ENCODE measurements at places on chromosomes 11 and 22.

- DNase-seq: no peak
These were observed 50.8 kb downstream of the TRMU start for GRCh38 chr22:46386312-46386711.

DNA sequence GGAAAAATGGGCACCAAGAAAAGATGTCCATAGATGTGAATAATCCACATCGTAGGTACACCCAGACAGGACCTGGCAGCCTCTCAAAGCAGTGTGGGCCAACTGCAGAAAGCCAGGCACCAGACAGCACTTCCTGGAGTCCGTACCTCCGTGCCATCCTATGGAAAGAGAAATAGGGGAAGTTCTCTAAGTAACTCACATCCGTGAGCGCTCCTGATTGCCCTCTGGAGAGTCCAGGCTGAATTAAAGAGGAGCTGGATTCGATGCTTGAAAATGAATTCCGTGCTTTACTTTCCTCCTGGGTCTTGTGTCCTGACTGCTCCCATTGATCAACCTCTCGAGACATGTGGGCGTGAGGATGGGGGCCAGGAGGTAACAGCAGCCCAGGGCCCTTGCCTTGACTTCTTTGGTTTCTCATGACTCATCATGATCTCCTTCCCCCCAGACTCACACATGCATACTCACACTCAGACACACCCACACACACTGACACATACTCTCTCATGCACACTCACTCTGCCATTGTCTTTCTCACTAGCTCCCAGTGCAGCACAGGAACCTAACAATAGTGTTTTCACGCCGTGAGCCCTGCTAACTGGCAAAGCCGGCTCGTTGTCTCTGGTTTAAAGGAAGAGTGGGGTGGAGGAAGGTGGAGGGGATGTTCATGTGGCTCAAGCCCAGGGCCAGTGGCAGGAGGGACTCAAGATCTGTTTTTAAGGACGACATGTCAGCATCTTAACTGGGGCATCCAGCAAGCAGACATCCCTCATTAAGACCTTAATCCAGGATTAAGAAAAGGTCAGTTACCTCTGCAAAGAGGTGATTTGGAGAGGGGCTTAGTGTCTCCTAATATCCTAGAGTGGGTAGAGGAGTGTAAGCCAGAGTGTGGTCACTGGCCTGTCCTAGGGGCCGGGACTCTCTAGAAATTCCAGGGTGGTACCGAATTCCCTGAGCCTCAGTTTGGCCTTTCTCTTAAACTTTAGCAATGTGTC lies 104.2 kb downstream of the SCN3B start:
- DNase-seq: no peak

DNA sequence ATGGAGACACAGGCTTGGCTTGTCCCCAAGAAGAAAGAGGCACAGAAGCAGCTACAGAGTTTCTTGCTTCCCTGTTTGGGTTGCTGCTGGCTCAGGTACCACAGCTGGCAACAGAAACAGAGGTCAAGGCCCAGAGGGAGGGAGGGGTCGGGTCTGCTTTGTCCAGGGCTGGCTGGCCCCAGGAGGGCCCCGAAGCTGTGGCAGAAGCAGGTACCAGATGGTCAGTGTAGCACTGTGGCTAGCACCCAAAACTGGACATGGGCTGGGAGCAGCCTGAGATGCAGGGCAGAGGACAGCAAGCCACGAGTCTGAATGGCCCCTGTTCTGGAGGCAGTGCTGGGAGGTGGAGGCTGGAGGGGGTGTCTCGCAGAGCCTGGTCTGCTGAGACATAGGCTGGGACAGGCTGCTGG lies 52.3 kb upstream of the CCDC188 start:
- no peak for DNase-seq

DNA sequence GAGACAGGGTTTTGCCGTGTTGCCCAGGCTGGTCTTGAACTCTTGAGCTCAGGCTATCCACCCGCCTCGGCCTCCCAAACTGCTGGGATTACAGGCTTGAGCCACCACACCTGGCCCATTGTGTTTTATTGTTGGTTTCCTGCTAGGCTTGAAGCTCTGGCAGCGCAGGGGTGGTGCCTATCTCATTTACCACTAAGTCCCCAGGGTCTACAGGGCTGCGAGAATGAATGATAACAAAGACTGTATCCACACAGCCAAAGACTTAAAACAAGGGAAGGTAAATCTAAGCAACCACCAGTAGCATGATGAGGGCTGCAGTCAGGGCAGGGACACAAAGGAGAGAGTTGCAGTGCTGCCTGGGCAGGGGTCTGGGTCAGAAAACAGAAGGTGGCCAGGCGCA lies 37.3 kb upstream of the XBP1 start:
- DNase-seq: no peak

DNA sequence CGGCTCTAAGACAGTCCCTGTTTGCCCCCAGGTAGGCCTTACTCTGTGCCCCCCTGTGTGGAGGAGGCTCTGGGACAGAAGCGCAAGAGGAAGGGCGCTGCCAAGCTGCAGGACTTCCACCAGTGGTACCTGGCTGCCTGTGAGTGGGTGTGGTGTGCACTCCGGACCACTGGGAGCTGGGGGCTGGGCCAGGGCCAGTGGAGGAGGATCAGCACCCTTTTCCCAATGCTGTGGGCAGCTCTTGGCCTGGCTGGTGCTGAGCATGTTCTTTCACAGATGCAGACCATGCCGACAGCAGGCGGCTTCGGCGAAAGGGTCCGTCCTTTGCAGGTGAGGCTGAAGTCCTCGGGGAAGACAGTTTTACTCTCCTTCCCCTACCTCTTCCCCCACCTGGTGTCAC lies 3.7 kb downstream of the SCO2 start:
- DNase-seq: no peak

- no peak for DNase-seq
These were observed 52.8 kb downstream of the AHNAK start for GRCh38 chr11:62493801-62494200.

GRCh38 chr11:77175869-77176539 lies 48.0 kb downstream of the MYO7A start:
- DNase-seq: no peak

DNA sequence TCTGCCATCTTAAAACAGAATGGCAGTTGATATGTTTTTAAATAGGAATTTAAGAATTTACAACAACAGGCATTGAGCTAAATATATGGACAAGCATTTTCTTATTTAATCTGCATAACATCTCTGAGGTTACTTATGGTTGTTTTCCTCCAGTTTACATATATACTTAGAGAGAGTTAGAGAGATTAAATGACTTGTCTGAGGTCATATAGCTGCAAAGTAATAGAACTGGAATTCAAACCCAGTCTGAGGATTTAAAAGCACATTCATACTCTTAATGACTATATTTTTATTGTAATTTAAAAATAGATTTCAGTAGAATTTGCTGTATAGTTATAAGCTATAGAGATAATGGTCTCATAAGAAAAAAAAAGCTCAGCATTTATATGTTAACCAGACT lies 81.4 kb upstream of the GRIK4 start:
- DNase-seq: no peak

DNA sequence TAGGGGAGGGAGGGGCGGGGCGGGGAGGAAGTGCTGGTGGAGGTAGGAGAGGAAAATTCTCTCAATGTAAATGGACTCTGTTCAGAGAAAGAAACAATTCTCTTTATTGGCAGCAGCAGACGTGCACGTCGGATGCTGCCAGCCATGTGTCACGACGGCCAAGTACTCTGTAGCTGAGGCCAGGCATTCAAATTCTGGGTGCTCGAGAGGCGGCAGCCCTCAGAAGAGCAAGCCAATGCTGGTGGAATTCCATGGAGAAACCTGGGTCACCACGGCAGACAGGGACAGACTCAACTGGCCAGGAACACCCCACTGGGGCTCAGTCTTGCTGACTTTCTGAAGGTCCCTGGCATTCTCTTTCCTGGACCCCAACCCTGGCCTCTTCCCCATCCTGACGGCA lies 90.8 kb downstream of the ABTB2 start:
- DNase-seq: no peak

DNA sequence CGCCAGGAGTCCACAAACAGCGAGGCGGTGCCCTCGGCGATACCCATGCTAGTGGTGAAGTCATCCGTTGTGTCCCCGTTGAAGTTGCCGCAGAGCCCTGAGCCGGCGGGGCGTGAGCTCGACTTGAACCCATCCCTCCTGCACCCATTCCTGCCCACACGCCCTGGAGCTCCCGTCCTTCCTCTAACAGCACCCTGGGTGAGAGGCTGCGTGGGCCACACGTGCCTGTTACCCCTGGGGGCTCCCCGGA lies 8.3 kb downstream of the MUC6 start:
- no peak for DNase-seq

GRCh38 chr22:36765943-36766450 lies 9.9 kb downstream of the IFT27 start:
- DNase-seq: no peak

DNA sequence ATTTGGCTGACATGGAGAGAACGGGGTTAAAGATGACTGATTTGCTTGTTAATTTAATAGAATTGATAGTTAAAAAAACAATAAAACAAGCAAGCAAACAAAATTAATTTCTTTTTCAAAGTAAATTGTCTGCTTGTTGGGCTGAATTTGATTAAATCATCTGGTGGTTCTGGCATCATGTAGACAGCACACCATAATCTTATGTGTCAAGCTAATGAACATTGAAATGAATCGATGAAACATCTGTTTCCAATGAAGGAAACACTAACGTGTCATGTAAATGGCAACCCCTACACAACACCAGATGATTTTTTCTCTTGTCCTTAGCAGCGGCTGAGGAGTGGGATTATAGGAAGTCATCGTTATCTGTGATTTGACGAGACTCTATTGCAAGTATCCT lies 399.6 kb upstream of the RAG2 start:
- no peak for DNase-seq

DNA sequence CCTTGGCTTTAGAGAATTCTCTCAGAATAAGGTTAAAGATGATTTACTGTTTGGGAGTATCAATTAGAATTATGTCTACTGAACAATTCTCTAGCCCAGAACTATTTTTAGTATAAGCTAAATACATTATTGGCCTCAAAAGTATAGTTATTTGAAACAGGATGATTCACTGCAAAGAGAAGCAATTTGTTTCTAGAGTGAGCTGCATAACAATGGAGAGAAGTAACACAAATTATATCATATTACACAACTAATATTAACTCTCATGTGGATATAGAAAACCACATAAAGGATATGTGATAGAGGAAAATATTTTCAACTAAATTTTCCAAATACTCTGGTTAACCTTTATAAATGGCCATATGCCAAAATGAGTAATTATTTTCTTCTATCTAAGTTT lies 24.9 kb downstream of the PGM2L1 start:
- DNase-seq: no peak

DNA sequence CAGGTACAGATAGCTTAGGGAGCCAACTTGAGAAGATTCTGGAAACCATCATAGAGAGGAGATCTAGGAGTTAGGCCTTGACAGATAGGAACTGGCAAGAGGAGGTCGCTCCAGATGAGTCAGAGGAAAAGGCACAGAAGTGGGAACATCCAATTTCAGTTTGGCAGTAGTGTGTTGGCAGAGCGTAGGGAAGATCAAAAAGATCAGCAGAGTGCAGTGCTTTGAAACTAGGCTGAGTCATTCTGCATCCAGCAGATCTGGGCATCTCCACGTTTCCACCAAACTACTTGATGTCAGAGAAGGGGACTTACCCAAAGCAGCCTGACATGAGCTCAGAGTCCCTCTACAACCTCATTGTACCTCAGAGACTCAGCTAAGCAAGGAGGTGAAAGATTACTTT lies 58.5 kb downstream of the GAB4 start:
- DNase-seq: no peak

DNA sequence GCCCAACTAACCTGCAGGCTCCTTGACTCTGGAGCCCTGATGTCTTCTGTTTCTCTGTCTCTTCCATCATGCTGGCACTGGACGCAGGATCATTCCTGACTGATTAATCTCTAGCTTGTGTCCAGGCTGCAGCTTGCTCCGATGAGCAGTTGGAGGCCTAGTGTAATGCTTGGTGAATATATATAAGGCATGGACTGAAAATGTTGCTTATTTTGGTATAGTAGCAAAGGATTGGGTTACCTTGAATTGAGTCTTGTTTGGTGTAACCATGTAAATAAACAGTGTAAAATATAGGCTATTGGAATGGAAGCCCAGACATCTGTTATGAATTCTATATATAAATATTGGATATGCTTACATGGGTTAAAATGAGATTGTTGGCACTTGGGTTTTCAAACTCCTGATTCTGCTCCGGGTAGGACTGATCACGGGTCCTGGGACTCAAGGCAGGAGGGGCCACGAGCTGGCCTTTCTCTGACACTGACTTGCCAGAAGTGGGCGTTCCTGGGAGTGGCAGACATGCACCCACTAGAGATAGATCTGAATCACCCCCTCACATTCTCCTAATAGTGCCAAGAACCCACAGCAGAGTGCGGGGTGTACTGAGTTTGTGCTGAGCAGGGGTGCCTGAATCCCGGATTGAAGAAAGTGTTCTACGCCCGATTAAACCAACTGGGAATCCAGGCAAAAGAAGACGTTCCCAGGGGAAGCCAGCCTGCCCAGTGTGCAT lies 25.8 kb downstream of the LRP5 start:
- no peak for DNase-seq

- no peak for DNase-seq
These were observed 3.0 kb downstream of the CTNND1 start for GRCh38 chr11:57764566-57764965.

- DNase-seq: no peak
These were observed 40.5 kb upstream of the TOP3B start for GRCh38 chr22:22022947-22023534.

- no peak for DNase-seq
These were observed 24.9 kb downstream of the CD44 start for GRCh38 chr11:35163702-35164496.

DNA sequence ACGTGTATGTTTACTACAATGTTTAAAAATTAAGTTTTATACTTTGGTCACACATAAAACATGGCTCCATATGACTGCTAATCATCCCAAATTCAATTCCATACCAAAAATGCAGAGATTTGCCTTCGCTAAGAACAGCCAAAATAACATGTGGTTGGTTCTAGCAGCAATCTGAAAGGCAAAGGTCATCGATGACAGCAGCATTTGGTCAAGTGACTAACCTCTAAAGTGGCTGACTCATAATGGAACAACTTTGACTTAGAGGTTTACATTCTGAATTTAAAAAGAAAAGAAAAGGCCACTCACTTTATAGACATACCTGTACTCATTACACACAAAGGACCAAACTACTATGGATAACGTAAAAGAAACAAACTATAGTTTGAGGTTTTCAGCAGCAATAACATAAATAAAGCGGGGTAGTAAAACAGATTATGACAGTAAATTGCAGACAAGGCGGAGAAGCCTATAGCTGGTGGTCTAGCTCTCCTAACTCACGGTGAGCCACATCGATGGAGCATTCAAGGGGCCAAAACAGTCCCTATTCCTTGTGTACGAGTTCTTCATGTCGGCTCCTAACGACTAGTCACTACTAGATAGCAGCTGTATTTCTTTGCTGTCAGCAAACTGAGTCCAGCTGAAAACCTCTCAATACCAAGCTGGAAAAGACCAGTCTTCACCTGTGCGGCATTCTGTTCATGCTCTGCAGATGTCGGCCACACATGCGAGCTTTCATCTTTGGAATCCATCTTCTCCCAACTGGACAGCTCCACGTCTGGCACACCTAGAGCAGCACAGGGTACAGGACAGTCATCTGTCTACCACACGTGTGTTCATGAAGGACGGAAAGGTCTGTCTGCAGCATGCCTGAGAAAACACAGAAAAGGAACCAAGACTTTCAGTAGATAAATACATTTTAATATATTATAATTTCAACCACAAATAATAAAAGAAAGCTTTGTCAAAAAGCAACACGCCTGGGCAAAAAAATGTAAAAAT lies 42.1 kb downstream of the PRDM10 start:
- DNase-seq: peak; percentile 4

- DNase-seq: no peak
These were observed 8.9 kb upstream of the MUC15 start for GRCh38 chr11:26580929-26581328.

GRCh38 chr11:110131386-110132123 lies 38.4 kb downstream of the ZC3H12C start:
- DNase-seq: no peak

GRCh38 chr11:37171451-37171850 lies 573.4 kb upstream of the RAG2 start:
- no peak for DNase-seq
